Urothelium cell line (cell line): ENCODE measurements at places on chromosomes 6 and 20.

GRCh38 chr6:34084591-34085290 lies 61.1 kb downstream of the GRM4 start:
- DNase-seq = no peak

DNA sequence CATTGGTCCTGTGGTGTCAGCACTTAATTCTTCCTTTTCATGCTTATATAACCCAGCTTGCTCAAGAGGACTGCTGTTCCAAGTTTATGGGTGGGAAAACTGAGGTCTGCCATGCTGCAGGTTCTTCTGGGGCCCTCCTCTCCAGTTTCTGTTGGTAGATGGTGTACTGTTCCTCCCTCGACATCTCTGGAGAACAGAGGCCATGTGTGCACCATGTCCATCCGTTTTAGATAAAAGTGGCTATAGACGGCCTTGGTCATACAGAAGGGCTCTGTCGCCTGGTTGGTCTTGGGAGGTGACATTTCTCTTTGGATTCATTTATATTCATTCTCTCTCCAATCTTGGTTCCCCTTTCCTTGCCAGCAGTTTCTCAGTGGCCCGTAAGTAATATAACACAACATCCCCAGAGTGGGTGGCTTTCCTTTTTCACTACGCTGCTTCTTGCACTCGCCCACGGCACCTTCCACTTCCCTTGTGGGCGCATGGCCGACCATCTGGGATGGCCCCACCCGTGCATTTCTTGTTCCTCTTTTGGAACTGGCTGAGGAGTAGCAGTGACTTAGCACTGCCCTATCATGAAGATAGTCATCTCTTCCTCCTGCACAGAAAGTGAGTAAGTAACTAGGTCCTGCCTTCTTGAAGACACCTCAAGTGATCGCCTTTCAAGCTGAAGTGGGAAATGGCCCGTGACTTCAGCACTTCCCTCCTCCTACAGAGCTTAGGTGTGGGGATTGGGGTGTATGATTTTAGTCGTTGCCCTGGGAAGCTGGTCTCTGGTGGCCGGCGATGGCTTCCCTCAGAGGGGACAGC lies 94.2 kb downstream of the RREB1 start:
- DNase-seq = no peak

DNA sequence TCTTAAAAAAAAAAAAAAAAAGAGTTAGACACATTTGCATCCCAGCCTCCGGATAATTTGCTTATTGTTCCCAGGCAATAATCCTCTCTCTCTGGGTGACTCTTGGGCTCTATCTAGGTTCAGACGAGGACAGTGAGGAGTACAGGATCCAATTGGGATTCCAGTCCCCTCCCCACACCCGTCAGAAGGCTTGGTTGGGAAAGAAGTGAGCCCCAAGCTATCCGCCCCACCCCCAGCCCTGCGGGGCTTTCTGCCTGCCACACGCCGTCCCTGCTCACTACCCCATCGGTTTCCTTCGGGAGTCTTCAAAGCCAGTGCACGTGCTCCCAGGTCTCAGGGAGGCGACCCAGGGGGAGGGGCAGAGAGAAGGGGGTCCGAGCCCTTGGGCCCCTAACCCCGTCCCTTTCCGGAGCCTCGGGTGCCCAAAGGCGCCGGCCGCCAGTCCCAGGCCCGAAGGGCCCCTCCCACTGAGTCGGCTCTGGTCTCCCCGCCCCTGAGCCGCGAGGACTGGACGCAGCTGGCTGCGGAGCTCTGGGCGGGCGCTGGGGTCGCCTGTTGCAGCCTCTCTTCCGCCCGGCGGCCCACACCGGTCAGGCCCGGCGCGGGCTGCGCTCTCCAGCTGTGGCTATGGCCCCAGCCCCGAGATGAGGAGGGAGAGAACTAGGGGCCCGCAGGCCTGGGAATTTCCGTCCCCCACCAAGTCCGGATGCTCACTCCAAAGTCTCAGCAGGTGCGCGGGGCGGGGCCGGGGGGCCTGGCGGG lies 2.5 kb downstream of the MYMX start:
- DNase-seq = peak; percentile 63

- no peak for DNase-seq
These were observed 2.2 kb downstream of the SLC22A2 start for GRCh38 chr6:160256445-160256844.

DNA sequence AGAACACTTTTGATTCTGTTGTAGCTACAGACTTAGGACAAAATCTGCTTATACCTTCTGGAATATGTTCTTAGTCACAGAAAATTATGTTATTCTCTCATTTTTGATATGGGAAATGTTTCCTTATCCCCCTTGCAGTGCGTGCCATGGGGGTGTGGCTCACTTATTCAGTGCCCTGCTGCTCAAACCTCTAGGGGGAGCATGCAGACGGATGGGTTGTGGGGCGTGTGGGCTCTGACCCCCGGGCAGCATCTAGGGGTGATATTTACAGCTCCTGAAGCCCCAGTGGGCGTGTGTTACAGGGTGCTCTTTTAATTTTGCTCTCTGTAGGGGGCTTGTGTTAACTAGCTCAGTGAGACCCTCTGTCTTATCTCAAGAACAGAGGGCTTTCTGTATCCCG lies 61.3 kb upstream of the FERMT1 start:
- no peak for DNase-seq

- DNase-seq = no peak
These were observed 229.3 kb upstream of the ECI2 start for GRCh38 chr6:4364711-4365110.

- peak; percentile 37 for DNase-seq
These were observed 53.9 kb downstream of the OTOR start for GRCh38 chr20:16801919-16802651.

- no peak for DNase-seq
These were observed 472.3 kb downstream of the CDH26 start for GRCh38 chr20:60430516-60431001.

DNA sequence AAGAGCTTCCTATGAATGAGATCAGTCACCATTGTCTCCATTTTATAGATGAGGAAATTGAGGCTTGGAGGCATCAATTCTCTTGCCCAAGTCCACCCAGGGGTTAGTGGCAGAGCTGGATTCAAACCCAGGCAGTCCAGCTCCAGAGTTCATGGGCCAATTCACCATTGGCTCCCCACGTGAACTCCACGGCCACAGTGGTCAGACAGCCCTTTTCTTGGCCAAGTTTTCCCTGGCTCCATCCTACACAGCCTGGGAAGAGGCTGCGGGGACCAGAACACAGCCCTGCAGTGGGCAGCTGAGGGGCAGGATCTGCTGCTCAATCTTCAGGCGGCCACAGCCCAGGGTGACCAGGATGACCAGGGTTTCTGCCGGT lies 20.5 kb downstream of the TGM2 start:
- DNase-seq = no peak
